ENCODE measurements at places on chromosomes 6 and 20. TPM values are rescaled to one million over a fixed set of nuclear protein-coding genes. Genes with fewer than 3 reads are reported as not detected.

GRCh38 chr20:24118441-24119175 is 130.0 kb upstream of the GGTLC1 start:
- no peak for DNase-seq

DNA sequence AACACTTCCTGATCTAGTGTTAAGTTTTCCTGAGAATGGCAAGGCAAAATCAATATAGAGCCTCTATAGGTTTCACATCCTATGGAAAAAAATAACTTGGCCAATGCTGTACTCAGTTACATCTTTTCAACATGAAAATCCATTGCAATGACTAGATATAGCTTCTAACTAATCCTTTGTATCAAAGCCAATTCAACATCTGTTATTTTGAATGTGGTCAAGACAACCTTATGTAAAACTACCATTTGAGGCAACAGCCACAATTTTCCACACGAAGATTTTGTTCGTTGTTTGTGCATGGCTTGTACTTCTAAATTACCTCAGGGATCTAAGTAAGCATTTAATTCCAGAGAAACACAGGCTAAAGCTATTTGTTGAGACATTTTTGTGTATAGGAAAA is 637.8 kb upstream of the EYS start:
- DNase-seq, result no peak

Gene SLC22A7
- total RNA-seq, result 2.0 TPM

- DNase-seq, result no peak
Measured at GRCh38 chr6:88262332-88262731, 96.2 kb upstream of the CNR1 start.

DNA sequence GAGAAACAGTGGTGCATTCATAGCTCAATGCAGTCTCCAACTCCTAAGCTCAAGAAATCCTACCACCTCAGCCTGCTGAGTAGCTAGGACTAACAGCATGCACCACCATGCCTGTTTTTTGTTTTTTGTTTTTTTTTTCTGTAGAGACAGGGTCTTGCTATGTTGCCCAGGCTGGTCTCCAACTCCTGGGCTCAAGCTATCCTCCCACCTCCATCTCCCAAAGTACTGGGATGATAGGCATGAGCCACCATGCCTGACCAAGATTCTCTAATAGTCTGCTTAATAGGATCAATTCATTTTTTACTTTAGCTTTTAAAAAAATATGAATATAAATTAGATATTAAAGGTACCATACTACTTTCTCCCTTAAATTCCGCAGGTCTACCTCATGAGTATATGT is 152.3 kb upstream of the BEND3 start:
- no peak for DNase-seq

Gene LAMA4
- 20.7 TPM for total RNA-seq

DNA sequence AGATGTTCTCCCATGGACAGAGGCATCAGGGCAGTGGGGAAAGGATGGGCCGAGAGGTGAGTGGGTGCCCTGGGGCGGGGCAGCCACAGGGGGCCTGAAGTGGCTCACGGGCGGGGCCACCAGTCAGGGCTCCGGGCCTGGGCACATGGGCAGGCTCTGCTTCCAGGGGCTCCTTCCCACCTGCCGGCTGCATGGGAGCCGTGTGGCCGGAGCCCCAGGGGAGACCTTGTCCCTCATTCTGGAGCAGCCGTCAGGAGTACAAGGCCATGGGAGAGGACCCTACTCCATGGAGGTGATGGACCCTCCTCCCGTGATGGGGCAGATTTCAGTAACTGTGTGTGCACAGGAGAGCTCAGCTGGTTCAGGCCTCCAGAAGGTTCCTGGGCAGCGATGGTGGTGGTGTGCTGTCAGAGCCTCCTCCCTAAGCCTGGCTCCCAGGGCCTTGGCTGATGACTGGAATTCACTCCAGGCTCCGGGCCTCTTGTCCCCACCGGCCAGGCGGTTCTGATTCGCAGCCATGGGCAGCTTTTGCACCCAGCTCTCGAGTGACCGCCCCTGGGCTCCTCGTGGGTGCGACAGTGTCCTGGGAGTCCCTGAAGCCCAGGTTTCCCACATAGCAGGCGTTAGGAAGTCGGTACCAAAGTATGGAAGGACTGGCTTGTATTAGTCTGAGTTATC is 6.2 kb downstream of the SLCO4A1 start:
- DNase-seq, result no peak

GRCh38 chr6:132275066-132275970 is 126.0 kb downstream of the MOXD1 start:
- no peak for DNase-seq

GRCh38 chr20:61733216-61733615 is 332.5 kb downstream of the TAF4 start:
- peak; percentile 70 for DNase-seq

GRCh38 chr6:6665555-6666243 is 77.2 kb downstream of the LY86 start:
- DNase-seq, result no peak

Gene PNLDC1
- not detected for total RNA-seq

DNA sequence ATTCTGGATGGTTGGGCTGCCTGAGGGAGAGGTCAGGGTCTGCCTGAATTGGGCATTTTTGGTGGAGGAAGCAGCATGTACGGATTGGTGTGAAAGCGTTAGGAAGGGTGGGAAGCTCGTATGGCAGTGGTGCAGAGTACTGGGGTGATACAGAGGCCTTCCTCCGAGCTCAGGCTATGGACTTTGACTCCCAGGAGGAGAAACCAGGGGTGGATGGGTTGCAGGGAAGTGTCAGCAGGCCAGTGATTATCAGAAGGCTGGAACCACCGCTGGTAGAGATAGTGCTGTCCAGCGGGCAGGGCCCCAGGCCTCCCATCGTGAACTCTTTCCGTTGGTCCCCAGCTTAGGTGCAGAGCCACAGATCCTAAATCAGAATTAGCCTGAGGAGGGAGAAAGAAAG is 5.3 kb downstream of the WFDC5 start:
- DNase-seq, result no peak

Gene DCBLD1
- 9.6 TPM for total RNA-seq

Gene PCK1
- 29.7 TPM for total RNA-seq

DNA sequence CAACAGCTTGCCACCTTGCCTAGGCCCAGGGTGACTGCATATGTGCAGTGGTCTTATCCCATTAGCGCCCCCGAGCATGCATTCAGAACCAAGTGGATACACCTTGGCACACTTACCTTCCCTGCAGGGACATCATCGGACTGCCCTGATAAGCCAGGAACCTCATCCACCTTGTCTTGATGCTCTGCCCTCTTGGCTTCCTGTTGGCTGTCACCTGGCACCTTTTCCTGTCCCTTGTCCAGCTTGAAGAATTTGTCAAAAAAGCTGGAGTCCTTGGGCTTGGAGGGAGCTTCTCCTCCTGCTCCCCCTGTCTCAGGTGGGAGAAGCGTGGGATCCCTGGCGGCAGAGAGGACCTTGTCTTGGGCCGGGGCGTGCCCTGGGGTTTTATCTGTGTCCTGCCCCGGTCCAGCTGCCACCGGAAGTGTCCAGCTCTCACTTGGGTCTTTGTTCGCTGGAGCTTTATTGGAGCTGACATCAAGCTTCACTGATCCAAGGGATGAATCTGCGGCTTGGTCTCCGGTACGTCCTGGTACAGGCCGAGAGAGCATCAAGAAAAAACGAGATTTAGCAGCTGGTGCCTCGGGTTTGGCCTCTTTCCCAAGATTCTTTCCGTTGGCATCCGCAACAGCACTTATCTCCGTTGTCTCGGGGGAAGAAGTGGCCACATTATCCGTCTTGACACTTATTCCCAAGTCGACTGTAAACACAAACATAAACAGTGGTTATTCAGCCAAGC is 42.0 kb downstream of the BCAS1 start:
- DNase-seq, result no peak

GRCh38 chr6:31083742-31084354 is 28.5 kb downstream of the C6orf15 start:
- DNase-seq, result no peak

DNA sequence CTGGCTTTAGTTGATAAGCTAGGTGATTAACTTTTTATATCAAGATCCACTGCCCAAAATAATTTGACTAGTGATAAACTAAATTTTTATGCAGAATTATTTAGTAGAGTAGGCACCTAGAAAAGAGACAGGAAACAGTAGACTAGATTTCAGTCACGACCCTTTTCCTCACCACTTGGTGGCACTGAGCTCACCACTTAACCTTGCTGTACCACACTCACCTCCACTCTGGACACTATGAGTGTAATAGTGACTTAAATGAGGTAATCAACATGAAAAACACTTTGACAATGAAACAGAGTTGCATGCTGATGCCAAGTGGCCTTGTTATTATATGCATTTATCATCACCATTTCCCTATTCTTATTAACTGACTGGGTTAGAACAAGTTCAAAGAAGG is 730.4 kb downstream of the KIF16B start:
- DNase-seq, result no peak

- DNase-seq, result peak; percentile 70
Measured at GRCh38 chr20:37315452-37316110, 26.1 kb downstream of the MANBAL start.

GRCh38 chr6:107853230-107853629 is 29.1 kb upstream of the SCML4 start:
- no peak for DNase-seq

DNA sequence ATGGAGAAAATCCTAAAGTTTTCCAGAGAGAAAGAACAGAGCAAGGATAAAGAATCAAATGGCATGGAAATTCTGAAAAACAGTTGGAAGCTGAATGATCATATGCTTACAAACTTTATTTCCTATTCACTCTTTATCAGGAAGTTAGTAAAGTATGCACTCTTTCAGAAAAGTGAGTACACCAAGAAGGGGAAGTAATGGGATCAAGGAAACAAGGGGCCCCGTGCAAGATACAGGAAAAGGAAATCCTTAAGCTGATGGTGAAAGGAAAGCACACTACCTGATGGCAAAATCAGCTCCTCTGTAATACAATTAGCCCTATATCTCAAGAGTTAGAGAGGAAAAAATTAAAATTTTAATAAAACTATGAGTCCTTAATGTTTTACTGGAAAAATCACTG is 14.0 kb downstream of the CALHM6 start:
- DNase-seq, result no peak

GRCh38 chr6:83431545-83432155 is 799 bp upstream of the ME1 start:
- no peak for DNase-seq

Gene TRIM15
- 2.2 TPM for total RNA-seq

Gene FAM50B
- total RNA-seq, result 13.2 TPM

DNA sequence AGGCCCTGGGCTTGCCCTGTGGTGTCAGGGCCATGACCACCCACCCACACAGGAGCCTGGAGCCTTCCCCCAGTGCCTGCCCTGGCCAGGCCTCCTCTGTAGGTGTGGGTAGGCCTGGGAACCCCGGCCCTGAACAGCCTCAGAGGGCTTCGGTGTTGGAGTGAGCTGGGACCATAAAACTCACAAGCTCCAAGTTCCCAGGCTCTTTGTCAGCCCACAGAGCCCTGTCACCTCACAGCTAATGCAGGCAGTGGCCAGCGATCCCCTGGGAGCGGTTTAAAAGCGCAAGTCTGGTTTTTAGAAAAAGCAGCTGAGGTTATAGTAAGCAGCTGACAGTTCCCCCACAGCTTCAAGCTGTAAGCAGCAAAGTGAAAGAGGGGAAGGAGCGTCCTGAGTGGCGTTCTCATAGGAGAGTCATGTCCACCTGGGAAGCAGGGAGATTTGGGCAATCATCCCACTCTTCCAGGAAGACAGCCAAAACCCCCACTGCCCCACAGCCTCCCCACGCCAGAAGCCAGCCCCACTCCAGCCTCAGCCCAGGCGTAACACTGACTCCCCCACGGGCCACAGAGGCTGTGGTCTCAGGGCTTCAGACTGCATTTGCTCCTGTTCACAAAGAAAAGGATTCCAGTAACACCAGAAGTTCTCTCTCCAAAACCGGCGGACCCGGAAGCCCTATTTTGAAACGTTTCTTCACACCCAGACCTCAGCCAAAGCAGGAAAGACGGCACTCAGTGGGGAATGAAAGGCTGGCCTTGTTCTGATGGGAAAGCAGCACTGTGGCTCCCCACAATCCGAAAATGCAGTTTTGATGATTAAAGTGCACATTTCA is 34.3 kb upstream of the FOXC1 start:
- DNase-seq, result peak; percentile 58

GRCh38 chr6:103122766-103123601 is 1729.5 kb downstream of the GRIK2 start:
- DNase-seq, result no peak

- no peak for DNase-seq
Measured at GRCh38 chr6:154800338-154800737, 67.1 kb downstream of the SCAF8 start.

DNA sequence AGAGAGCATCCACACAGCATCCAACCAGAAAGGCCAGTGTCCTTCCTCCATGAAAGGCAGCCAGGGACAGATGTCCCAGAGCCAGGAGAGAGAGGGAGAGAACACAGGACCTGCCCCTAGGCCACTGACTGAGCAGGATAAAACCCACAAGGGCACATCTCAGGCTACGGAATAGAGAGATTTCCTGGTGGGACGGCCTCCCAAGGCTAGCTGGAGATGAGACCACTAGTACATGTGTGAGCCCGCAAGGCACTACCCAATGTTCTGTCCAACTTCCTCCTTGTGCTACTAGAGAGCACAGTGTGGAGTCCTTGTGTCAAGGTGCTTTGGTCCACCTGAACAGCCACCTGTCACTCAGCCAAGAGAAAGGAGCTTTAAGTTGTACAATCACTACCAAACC is 44.2 kb downstream of the PLCG1 start:
- no peak for DNase-seq

Measured in kidney (tissue), 22 donors.